ENCODE measurements at places on chromosomes 1 and 21. TPM values are rescaled to one million over a fixed set of nuclear protein-coding genes. Genes with fewer than 3 reads are reported as not detected.

- no peak for DNase-seq
These were observed 35.6 kb upstream of the EPHA8 start for GRCh38 chr1:22527555-22528296.

- DNase-seq: no peak
These were observed 24.6 kb downstream of the IER5 start for GRCh38 chr1:181113059-181113641.

- no peak for DNase-seq
These were observed 73.9 kb downstream of the KCNJ6 start for GRCh38 chr21:37842163-37842919.

DNA sequence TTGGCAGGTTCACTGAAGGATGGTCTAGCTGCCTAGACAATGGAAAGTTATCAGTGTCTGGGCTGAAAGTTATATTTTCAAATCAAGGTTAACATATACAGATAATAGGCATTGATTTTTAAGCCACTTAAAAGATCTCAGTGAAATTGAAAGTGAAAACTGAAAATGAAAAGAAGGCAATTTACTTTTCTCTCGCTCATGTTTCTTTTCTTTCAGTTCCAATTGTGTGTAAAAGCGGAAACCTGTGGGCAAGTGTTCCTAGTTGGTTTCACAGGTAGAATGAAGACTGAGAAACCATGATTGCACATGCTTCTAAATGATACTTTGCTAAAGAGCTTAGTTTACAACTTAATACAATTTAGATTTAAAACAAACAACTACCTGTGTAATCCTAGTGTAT lies 383.7 kb downstream of the ZP4 start:
- no peak for DNase-seq

Gene PCP4L1
- total RNA-seq: 3.1 TPM

GRCh38 chr1:154851392-154852177 lies 18.5 kb downstream of the KCNN3 start:
- DNase-seq: no peak

DNA sequence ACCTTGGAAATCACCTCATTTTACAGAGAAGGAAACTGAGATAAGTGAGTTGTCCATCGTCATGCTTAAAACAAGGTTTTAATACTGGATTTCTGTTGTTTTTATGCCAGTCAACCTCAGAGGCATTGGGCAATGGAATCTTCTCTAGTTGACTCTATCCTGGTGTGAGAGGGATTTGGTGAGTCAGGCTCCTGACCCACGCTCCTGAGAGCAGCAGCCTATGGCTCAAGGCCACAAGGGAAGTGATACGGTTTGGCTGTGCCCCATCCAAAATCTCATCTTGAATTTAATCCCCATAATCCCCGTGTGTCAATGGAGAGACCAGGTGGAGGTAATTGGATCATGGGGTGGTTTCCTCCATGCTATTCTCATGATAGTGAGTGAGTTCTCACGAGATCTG lies 90.1 kb downstream of the TLR5 start:
- no peak for DNase-seq

- DNase-seq: no peak
These were observed 81.4 kb downstream of the RUNX1 start for GRCh38 chr21:34967509-34968289.

DNA sequence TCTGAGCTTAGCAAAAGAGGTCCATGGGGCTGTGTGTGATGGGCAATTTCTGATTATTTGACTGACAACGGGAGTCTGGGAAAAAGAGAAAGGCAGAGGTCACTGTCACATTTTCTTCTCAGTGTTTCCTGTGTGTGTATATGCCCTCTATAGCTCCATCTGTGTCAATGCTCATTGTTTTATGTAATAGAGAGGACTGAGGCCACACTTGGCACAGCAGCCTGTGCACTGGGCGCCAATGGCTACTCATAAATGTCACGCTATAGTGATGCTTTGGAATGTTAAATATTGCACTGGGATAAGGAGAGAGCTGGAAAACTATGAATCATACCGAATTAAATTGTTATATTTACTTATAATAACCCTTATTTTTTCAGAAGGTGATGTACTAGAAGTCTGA lies 365.4 kb downstream of the NEGR1 start:
- DNase-seq: no peak

DNA sequence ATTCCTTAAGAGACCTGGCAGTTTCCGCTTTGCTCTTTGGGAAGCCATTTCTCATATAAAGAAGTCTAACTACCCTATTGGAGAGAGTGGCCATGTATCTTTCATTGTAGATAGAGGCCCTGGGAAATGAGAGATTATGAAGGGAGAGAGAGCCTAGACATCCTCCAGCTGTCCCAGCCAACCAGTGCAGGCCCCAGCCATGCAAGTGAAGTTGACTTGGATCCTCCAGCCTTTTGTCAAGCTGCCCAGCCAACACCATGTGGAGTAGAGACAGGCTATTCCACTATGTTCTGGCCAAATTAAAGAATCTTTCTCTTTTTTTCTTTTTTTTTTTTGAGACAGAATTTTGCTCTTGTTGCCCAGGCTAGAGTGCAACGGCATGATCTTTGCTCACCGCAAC lies 7.1 kb upstream of the ANP32E start:
- no peak for DNase-seq

DNA sequence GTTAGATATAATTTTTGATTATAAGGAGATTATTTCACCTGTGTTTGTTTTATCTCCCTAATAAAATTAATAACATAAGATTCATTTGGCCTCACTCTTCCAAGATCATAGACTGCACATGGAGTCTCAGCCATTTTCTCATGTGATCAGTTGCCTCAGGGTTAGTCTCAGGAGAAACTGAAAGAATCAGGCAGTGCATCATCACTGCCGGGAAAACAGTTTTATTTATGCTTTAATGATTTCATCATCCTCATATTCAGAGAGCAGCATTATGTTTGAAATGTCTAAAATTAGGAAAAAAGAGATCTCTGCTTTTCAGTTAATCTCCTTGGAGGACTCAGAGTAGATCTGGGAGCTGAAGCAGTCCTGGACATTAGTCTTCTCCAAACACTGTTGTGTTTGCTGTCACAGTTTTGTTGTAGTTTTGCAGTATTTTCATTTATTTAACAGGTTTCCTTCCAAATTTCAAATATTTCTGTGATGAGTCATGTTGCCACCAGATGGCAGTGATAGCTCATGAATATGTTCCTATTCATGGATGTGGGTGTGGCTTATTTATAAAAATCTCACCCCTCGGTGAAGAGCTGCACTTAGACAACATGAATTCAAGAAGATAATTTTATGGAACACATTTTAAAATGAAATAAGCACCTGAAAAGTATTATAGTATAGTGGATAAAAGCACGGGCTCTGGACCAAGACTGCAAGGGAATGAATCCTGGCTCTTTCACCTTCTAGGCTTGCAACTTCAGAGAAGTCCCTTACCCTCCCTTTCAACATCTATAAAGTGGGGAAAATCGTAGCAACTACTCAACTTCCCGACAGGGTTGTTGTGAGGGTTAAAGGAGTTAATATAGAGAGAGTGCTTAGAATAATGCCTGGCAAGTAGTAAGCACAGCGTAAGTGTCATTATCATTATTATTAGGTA lies 31.2 kb downstream of the CHD1L start:
- DNase-seq: no peak

DNA sequence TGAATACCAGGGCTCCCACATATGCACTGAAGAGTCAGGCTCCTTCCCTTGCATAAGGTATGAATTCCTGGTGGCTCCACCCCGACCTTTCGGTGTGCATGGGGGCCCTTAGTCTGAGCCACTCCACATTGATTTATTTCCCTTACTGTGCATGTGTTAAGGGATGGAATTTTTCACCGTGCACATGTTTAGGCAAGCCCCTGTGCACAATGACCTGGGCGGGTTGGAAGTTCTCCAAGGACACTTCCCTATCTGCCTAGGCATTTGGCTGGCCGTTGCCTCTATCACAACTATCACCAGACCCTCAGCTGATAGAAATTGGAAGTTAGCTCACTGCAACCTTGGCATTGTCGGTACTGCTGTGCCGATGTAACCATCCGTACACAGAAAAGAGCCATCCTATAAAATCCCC lies 9.7 kb downstream of the S100A6 start:
- no peak for DNase-seq

Gene INSRR
- total RNA-seq: 0.31 TPM

GRCh38 chr1:230026572-230026971 lies 40.5 kb upstream of the GALNT2 start:
- DNase-seq: no peak

DNA sequence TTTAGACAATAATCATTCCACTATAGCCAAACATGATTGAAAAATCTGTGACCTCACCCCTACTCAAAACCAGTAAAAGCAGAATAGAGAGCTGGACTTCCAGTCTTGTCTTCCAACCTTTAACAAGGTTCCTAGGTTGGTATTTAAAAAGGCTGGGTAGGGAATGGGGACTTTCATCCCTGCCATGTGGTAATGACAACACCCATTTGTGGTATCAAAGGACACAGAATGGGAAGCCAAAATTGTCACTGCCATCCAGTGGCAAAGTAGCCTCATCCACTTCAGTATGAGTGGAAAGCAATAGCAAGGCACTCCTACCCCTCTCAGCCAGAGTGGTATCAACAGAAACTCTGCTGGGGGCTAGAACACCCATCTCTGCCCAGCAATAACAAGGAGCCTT lies 33.9 kb downstream of the UCHL5 start:
- DNase-seq: no peak

GRCh38 chr21:31557421-31558188 lies 101.9 kb upstream of the SOD1 start:
- DNase-seq: peak; percentile 7

- no peak for DNase-seq
These were observed 17.4 kb downstream of the AGO4 start for GRCh38 chr1:35825255-35825654.

All from occipital lobe (tissue), 3 donors.